ENCODE measurements at places on chromosomes 12 and 14.
A peak's percentile ranks its signal among the peaks of the same experiment; 100 is the strongest.

DNA sequence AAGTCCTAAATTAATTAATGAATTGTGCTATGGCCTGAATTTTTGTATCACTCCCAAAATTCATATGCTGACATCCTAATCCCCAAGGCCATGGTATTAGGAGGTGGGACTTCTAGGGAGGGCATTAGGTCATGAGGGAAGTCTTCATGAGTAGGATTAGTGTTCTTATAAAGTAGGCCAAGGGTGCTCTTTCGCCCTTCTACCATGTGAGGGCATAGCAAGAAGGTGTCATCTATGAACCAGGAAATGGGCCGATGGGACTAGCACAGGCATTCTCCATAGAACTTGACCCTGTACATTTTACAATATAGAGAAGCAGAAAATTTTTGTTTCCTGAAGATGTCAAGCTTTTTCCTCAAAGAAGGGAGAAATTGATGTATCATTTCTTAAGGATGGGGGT is 12.5 kb downstream of the SYT10 start:
- no peak for DNase-seq

GRCh38 chr12:130870442-130871285 is 1.2 kb upstream of the RAN start:
- peak; percentile 22 for DNase-seq

DNA sequence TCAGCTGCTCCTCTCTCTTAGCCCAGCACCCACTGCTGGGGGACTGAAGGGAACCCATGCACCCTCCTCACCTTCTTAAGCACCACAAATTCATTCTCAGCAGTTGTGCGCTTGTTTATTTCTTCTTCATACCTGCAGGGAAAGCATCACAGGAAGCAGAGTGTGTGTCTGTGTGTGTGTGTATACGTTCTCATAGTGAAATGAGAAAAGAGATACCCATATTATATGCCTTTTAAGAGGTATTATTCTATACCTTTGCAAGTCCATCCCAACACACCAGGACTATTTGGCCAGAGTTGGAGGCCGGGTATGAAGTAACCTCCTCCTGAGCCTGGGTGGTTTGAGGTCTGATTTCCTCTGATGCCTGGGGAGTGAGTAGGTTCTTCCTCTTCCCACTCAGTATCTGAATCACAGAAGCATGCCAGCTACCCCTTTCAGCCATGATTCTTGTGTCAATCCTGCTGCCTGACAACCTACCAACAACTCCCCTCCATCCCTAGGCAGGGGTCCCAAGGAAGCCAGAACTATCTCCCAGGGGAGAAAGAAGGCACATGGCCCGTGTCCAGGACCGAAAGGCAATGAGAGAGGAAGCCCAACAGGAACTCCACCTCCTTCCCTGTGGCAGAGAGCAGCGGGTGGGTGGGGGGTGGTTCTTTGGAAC is 3.0 kb downstream of the KRT73 start:
- no peak for DNase-seq

- peak; percentile 13 for DNase-seq
Observed at GRCh38 chr12:71474791-71475190, 35.2 kb downstream of the LGR5 start.

- no peak for DNase-seq
Observed at GRCh38 chr12:42571327-42572009, 18.1 kb downstream of the PRICKLE1 start.

DNA sequence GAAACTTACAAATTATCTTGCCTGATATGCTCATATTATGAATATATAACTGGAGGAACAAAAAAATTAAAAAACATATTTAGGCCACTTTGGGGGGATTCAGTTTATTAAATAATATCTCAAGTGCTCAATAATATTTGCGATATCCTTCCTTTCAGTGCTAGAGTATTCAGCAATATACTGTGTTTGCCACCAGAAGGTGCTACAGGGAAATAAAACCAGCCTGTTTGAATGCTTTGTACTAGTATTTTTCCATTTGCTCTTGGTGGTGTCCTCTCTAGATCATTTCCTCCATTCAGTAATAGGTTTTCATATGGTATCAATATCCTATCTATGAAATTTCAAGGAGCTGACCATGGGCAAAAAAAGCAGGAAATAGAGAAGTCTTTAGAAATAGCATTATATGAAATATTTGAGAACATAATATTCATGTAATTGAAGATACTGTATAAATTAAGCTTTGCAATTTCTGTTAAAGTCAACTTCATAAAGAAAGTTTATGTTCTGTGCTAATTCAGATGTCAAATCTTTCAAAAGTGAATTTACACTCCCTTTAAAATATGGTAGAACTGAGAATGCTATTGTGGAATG is 106.2 kb upstream of the NAV3 start:
- peak; percentile 52 for DNase-seq

DNA sequence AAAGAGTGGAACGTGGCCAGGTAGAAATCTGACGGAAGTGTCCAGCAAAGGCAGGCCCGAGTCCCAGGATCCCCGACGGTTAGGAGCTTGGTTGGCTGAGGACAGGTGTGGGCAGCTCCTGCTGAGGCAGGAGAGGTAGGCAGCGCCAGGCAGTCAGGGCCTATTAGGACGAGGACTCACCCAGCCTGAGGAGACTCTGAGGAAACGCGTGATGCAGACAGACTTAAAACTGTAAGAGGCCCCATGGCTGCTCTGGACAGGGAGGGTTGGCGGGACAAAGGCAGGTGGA is 255.7 kb upstream of the SFSWAP start:
- DNase-seq = no peak

- DNase-seq = peak; percentile 49
Observed at GRCh38 chr12:27123642-27124041, 41.3 kb upstream of the C12orf71 start.

- DNase-seq = no peak
Observed at GRCh38 chr12:95546491-95546813, 4.8 kb downstream of the USP44 start.

GRCh38 chr12:16602412-16602811 is 3.5 kb downstream of the LMO3 start:
- DNase-seq = peak; percentile 35

DNA sequence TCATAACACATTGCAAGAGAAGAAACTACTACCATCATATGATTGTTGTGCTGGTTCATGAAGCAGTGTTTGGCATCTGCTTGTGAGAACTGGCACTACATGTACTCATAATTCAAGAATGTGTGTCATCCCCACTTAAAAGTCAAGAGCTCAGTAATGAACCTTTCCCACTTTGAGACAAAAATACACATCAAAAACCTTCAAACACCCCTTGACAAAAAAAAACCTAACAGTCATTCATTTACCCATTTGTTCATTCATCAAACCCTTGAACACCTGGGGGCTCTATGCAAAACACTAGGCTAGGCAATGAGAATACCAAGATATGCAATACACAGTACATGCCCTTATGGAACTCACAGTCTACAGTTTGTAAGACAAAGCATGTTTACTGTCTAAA is 40.0 kb downstream of the KIF21A start:
- no peak for DNase-seq

GRCh38 chr14:51185754-51186153 is 54.3 kb upstream of the TMX1 start:
- DNase-seq = no peak

DNA sequence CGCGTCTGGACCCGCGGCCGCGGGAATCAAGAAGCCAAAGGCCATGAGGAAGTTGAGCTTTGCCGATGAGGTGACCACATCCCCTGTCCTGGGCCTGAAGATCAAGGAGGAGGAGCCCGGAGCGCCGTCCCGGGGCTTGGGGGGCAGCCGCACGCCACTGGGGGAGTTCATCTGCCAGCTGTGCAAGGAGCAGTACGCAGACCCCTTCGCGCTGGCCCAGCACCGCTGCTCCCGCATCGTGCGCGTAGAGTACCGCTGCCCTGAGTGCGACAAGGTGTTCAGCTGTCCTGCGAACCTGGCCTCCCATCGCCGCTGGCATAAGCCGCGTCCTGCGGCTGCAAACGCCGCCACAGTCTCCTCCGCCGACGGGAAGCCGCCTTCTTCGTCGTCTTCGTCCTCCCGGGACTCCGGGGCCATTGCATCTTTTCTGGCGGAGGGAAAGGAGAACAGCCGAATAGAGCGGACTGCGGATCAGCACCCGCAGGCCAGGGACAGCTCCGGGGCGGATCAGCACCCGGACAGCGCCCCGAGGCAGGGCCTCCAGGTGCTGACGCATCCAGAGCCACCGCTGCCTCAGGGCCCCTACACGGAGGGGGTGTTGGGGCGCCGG is 1.0 kb downstream of the INSM2 start:
- peak; percentile 61 for DNase-seq

- DNase-seq = no peak
Observed at GRCh38 chr12:62643486-62643885, 176.9 kb downstream of the MON2 start.

DNA sequence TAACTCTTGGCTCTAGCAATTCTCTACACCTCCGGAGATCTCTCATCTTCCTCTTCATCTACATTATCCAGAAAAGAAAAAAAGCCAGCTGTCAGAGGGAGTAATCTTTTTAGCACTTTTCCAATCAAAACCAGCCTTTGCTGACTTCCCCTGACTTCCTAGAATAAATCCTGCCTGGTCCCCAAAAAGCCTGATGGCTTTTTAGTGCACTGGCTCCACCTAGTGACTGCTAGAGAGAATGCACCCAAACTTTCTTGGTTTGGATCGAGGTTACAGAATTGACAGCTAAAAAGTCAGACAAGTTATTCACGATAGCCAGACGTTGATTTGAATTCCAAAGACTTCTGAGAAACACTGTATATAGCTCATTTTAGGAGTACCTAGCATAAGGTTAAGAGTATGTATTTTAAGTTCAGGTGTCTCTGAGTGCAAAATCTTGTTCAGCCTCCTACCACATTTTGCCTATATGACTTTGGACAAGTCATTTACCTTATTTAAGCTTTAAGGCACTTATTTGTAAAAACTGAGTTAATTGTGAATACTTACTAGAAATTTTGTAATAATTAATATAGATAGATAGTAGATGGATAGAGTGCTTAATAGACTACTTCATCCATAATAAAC is 185.7 kb upstream of the GRIN2B start:
- DNase-seq = peak; percentile 78

DNA sequence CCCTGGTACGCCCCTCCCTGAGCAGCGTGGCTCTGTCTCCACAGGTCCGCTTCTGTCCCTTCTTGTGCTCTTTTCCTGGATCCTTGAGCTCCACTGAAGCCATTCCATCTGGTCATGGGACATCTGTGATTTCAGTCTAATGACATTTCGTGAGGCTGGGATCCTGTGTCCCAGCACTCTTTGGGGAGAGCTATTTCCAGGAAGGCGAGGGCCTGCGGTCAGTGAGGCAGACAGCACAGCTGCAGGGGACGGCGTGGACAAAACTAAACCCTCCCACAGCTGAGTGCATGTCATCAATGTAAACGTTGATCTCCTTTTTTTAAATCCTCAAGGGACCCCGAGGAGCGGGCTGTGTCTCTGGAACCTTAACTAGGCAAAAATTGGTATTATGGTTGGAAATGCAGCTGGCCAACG is 127.7 kb downstream of the DACT1 start:
- DNase-seq = peak; percentile 92

GRCh38 chr14:69803753-69804152 is 6.7 kb upstream of the SLC10A1 start:
- no peak for DNase-seq

DNA sequence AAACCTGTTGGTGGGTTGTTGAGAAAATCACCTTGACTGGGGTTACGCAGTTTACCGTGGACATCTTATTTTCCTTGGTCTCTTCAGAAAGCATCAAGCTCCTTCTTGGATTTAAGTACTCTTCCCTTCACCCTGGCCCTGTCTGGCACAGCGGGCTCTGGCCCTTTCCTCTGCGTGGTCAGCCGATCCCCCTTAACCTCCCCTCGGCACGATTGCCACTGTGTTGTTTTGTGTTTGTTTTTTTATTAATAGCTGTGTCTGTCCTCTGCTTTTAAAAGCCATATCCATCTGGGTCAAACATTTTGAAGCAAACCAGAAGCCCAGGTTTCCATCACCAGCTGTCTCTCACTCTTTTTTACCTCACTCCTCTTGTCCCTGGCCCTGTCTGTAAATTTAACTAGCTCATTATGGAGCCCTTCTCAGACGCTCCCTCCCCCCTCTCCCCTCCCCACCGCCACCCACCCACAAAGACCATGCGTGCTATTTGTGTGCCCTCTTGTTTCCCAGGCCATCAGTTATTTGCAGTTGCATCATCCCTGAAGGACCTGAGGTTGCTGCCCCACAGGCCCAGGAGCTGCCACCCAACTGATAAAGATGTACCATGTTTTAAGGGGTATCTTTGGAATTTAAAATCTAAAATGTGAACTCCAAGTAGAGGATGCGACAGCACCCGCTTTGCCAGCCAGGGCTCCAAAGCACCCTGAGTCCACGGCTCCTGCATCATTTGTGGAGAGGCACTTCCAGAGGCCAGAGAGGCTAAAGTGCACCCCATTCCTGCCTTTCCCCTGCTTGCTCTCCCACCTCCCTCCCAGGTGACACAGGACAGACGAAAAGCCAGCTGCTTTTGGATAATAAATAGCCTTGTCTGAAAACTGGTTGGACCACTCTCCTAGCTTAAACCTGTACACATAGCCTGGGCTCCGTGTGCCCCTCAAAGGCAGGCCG is 3.9 kb downstream of the BCL11B start:
- no peak for DNase-seq

GRCh38 chr12:132390287-132391076 is 61.1 kb upstream of the GALNT9 start:
- no peak for DNase-seq

DNA sequence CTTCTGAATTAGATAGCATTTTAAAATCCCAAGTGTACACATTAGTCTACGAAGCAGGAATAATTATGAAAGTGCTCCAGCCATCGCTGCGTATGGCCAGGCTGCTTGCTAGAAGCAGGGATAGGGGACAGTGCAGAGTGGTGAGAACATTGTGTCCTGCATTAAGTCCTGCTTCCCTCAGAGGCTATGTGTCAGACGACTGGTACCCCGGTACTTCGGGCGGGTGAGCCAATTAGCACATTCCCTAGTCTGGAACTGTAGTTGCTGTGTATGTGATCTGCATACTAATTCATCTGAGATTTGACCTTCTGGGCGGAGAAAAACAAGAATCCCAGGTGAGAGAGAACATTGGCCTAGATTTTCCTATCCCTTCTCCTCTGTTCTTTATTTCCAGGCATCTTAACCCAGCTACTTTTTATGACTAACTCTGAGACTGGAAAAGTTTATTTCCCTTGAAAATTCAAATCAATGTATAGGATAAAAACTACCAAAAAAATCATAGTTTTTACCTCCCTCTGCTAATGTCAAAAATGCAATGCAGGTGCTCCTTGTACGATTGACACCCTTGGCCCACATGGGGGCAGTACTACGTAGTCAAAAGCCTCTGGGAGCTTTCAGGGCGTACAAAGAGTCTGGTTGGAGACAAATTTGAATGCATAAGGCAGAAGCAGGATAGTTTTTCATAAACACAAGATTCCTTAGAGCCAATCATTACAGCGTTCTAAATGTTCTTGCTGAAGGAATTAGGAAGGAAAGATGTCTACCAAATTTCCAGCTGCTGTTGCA is 764.3 kb downstream of the NOVA1 start:
- DNase-seq = peak; percentile 10

- DNase-seq = peak; percentile 67
Observed at GRCh38 chr12:106147956-106148355, 9.2 kb upstream of the NUAK1 start.

GRCh38 chr12:112822056-112822455 is 30.5 kb downstream of the RPH3A start:
- DNase-seq = peak; percentile 43

GRCh38 chr12:6954316-6955107 is 3.4 kb downstream of the PTPN6 start:
- no peak for DNase-seq

All from SJCRH30 (cell line).